ENCODE measurements at places on chromosomes 12 and 14.
A peak's percentile ranks its signal among the peaks of the same experiment; 100 is the strongest.

- no peak for DNase-seq
These were observed 36.8 kb downstream of the CCDC88C start for GRCh38 chr14:91380610-91381371.

DNA sequence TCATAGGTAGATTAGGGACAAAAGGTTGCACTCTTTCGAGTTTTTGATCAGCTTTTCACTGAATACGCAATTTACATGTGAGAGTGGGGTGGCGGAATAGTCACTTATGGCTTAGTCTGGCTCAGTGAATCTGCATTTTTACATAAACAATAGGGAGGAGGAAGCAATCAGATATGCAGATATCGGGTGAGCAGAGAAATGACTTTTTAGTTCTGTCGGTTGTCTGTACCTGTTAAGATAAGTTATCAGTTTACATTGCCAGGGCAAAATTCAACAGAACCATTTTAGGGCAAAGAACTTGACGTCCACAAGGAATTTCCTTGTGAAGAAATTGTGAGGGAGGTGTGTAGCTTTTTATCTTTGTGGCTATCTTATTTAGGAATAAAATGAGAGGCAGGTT is 15.4 kb upstream of the EGLN3 start:
- DNase-seq: no peak

GRCh38 chr12:100401660-100402059 is 44.8 kb downstream of the SLC17A8 start:
- no peak for DNase-seq

- no peak for DNase-seq
These were observed 230.7 kb downstream of the BCL11B start for GRCh38 chr14:99041141-99041819.

- no peak for DNase-seq
These were observed 1.4 kb downstream of the C12orf56 start for GRCh38 chr12:64389154-64389553.

GRCh38 chr12:114679452-114679875 is 4.5 kb downstream of the TBX3 start:
- no peak for DNase-seq

DNA sequence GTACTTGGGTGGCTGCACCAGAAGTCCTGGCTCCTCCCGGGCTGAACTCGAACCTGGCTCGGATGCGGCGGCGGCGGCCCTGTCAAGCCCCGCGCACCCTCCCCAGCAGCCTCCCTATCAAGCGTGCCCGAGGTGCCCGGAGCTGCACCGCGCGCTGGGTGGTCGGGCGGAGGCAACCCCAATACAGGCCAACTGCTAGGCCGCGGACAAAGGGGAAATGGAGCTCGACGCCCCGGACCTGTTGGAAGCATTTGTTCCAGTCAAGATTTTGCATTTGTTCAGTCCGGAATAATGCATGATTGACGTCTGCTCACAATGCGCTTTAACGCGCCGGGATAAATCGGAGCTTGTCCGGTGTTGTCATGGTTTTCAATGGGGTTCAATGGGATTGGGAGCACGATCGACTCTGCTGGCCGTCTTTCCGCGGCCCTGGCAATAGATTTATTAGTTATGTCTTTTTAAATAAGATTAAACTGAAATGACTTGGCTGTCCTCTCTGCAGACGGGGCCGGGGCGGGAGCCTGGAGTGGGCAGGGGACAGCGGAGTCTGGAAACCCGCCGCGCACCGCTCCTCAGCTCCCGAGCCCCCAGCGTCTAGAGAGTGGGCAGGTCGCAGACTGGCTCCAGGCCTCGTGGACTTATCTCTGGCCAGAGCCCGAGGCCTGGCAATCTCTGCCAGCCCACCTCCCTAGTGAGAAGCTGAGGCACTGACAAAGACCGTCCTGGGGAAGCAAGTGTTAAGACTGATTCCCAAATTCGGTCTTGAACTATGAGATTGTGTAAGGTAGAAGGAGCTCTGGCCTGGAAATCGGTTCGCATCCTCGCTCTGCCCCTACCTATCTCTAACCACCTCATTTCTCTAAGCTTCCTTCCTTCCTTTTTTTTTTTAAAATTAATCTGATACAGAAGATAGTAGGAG is 1.7 kb upstream of the NKX2-8 start:
- DNase-seq: no peak

DNA sequence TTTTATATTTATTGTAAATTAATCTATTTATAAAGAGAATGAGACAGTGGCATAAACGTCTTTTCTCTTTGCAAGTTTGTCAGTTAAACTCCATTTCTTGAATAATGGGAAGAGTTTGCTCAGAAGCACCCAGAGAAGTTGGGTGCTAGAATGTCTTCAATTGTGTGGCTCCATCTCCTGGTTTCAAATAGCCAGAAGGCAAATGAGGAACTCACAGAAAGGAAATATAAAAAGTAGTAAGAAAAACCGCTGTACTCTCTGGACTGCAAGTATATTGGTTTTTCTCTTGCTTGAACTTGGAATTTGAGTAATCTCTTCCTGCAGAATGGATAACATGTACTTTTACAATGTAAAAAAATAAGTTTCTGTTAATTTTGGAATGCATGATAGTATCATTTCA is 217.5 kb downstream of the DPY19L2 start:
- DNase-seq: no peak

- no peak for DNase-seq
These were observed 1.5 kb downstream of the KLRB1 start for GRCh38 chr12:9606247-9606646.

GRCh38 chr14:103408491-103409155 is 23.4 kb downstream of the MARK3 start:
- no peak for DNase-seq

- DNase-seq: no peak
These were observed 82.9 kb downstream of the ARF6 start for GRCh38 chr14:49975799-49976198.

DNA sequence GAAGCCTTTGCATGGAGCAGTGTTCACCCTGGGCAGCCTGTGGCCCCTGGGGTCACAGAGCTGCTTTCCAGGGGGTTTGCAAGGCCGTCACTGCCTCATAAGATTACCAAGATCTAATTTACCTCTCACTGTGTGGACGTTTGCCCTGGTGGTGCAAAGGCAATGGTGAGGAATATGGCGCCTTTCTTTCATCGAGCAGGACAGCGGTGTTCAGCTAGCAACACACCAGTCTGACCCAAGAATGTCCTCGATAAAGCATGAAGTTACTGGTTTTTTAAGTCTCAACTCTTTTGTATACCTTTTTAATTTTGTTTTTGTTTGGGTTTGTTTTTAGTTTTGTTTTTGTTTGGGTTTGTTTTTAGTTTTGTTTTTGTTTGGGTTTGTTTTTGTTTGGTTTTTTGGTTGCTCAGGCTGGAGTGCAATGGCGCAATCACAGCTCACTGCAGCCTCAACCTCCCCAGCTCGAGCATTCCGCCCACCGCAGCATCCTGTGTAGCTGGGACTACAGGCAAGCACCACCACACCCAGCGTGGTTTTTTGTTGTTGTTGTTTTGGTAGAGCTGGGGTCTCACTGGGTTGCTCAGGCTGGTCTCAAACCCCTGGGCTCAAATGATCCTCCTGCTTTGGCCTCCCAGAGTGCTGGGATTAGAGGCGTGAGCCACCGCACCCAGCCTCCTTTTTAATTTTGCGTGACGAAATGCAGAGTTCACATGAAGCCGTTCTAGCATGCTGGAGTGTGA is 57.9 kb downstream of the PPP2R5C start:
- DNase-seq: no peak

- DNase-seq: no peak
These were observed 62.7 kb downstream of the RCOR1 start for GRCh38 chr14:102655137-102655536.

- no peak for DNase-seq
These were observed 457.0 kb downstream of the ADAMTS20 start for GRCh38 chr12:43094886-43095575.

- DNase-seq: no peak
These were observed 83.6 kb downstream of the EPS8 start for GRCh38 chr12:15705606-15706005.

DNA sequence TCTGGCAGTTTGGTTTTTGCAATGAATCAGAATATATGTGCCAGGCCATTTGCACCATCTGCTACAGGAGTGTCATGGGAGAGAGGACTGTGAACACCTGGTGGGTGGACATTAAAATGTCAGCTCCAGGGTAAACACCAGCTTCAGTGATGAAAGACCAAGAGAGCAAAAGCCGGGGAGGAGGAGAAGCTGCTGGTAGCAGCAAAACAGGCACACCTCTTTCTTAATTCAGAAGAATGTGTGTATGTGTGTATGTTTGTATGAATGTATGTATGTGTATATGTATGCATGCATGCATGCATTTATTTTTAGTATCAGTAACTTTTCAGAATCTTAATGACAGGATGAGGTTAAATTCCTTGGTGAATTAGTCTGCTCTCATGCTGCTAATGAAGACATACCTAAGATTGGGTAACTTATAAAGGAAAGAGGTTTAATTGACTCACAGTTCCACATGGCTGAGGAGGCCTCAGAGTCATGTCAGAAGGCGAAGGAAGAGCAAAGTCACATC is 357.4 kb upstream of the PRICKLE1 start:
- DNase-seq: no peak

DNA sequence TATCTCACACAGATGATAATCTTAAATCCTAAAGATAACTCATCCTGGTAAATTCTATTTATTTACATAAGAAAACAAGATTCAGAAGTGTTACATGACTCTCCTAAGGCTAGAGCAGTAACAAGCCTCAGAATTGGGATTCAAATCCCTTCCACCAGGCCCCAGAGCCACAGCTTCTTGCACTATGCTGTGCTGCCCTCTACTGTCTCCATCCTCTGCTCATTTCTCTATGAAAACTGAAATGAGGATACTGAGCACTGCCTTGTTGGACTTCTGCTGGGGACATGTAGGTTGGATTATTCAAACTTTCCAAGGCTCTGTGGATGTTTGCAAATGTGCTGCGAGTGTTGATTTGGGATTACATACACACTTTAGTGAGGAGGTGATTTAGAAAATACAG is 23.5 kb upstream of the C12orf50 start:
- no peak for DNase-seq

DNA sequence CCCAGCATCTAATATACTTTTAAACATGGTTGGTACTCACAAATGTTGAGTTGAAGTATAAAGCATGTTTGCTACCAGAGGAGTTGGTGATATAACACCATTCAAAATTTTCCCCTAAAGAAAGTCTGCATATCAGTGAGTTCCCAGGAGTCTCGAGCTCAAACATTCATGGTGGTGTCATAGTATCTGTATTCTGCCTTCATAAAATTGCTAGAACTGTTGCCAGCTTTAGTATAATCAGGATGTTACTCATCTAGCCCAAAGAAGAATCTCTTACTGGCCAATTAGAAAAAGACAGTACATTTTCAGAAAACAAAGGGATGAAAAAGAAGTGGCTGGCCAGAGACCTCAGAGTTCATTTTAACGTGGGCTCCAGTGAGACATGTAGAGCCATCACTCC is 374.7 kb downstream of the KCNH5 start:
- DNase-seq: no peak

GRCh38 chr12:65324551-65324950 is 46.1 kb downstream of the MSRB3 start:
- no peak for DNase-seq

GRCh38 chr12:55901881-55902490 is 25.7 kb downstream of the PYM1 start:
- no peak for DNase-seq

- DNase-seq: no peak
These were observed at the start of gene RASSF8 for GRCh38 chr12:25958428-25959070. RASSF8 (plus strand) TSS chr12:25958682; CDS start chr12:26055344, 96,662 bp downstream.

- no peak for DNase-seq
These were observed 35.4 kb downstream of the ZDHHC17 start for GRCh38 chr12:76799362-76799761.

- DNase-seq: no peak
These were observed 473.9 kb downstream of the BCL11B start for GRCh38 chr14:98798099-98798498.

- no peak for DNase-seq
These were observed 118.8 kb downstream of the SNAPC1 start for GRCh38 chr14:61881046-61881445.

DNA sequence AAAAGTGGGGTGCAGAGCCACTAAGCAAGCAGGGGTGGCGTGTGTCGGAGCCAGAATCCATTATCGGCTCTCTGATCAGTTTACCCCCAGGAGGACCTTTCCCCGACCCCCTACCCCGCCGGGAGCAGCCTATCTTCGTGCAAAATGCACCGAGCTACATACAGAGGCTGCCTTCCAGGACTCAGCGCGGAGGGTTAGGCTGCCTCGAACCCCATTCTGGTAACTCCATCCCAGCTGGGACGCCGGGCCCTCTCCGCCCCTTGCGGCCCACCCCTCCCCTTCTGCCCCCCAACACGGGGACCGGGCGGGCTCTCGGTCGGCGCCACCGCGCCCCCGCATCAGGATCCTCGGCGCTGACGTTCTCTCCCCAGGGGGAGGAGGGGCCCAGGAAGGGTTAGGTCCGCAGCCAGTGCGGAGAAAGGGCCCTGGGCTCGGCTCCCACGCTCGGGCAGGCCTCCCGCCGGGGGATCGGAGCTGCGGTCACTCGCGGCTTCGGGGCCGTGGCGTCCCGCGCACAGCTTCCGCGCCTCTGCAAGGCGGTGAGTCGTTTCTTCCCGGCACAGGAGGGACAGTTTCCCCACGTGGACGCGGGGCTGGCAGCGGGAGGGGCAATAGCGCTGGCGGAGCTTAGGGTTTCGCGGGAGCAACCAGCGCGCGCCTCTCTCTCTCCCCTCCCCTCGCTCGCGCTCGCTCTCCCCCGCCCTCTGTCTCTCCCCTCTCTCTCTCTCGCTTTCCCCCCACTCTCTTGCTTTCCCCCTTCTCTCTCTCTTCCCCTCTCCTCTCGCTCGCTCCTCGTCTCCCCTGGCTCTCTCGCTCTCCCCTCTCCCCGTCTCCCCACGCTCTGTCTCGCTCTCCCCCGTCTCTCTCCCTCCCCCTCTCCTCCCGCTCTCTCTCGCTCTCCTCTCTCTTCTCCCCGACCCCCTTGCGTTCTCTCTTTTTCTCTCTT is 12.5 kb upstream of the MAP3K9 start:
- peak; percentile 28 for DNase-seq

DNA sequence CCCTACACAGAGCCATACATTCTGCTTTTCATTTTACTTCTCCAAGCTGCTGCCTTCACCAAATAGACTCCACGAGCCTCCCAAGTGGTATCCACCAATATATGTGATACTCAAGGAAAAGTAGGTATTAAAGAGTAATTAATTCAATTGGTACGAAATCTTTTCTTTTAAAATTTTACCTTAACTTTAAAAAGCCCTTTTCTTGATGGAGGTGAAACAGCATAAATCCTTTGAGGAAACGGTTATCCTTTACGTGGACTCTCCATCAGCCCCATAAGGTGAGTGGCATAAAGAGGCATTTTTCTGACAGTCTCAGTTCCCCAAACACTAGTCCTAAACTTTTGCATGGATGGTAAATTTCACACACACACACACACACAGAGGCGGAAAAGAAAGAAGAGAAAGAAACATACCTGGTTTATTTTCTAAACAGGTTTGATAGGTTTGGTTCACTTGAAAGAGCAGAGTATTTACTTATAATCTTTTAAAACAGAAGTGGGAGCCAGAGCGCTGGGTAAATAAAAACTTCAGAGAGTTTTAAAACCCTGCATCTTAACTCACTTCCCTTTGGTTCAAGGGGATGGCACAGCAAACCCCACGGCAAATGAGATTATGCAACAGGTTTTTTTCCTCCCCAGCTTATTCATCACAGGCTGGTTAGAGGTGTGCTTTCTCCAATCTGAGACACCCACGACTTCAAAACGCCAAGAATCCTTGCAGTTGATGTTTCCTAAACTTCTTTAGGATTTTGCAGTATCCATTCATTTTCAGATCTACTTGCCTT is 1.9 kb downstream of the DUSP16 start:
- DNase-seq: peak; percentile 24

- no peak for DNase-seq
These were observed at the start of gene ABCB9 for GRCh38 chr12:122965851-122966742. ABCB9 (minus strand) TSS chr12:122966463; CDS start chr12:122960235, 6,228 bp downstream.

- no peak for DNase-seq
These were observed 163.6 kb downstream of the BRMS1L start for GRCh38 chr14:35989736-35990135.

Measured in NK-92 treated with Interleukin-12 subunit alpha and Interleukin-12 subunit beta, amount 100 ng/mL, for 24 hours (cell line).